Right atrium auricular region (tissue), 2 donors: ENCODE measurements at places on chromosomes 2 and 18. TPM values are rescaled to one million over a fixed set of nuclear protein-coding genes. Genes with fewer than 3 reads are reported as not detected.

DNA sequence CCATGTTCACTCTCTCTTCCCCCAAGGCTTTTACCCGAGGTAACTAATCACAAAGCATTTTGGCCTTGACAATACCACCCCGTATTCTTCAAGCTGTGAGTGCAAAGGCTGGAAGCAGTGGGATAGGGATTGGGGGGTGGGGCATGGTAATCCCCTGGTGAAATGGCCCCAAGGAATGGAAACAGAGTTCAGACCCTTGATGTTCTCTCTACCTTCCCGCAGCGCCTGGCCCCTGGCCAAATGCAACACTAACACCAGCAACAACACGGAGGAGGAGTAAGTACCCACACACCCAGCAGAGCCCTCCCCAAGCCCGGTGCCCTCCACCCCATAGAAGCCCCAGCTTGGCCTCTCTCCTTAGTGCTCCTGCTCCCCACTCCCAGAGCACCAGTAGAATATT lies 36.9 kb downstream of the CNGA3 start:
- H3K27me3 ChIP-seq = no peaks in the 10 kb centered on the region
- DNase-seq = no peak
- H3K36me3 ChIP-seq = no peaks in the 10 kb centered on the region
- no peak overlapping the region for H3K4me3 ChIP-seq
- H3K4me1 ChIP-seq = no peaks in the 10 kb centered on the region

CYRIA gene
- 2.8 TPM for total RNA-seq

DNA sequence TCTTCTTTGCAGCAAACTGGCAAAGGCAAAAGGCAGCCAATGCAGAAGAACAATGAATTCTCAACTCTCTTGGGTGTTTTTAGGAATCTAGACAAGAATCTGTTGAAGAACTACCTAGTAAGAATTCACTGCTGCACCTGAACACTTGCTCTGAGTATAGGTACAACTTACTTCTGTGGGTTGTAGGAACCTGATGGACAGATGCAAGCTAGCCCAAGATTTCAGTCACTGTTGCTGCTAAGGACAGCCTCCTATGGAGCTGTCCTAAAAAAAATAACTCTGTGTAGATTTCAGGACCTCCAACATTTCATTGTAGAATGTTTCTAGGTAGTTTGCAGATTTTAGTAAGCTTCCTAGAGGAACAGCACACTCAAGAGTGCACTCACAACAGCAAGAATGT lies 363.5 kb downstream of the CBLN2 start:
- H3K4me3 ChIP-seq = no peak overlapping the region
- no peak for DNase-seq
- no peak overlapping the region for H3K27ac ChIP-seq
- H3K4me1 ChIP-seq = no peaks in the 10 kb centered on the region
- H3K27me3 ChIP-seq = no peaks in the 10 kb centered on the region

ANKMY1 gene
- 7.9 TPM for total RNA-seq

DNA sequence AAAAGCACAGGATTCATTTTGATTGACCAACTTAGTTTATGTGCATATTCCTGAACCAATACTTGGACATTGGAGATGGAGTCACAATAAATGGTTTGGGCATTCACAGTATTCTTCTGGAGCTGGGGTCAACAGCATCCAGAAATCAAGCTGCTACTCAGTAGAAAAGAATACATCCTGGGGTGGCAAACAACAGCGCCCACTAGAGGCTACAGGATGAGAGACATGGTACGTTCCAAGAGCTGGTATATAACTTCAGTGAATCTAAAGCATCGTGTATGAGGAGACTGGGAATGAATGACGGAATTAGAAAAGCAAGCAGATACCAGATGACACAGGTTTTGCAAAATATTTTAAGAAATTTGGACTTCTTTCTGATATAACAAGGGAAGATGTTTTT lies 142.9 kb upstream of the FIGN start:
- no peak for DNase-seq
- no peaks in the 10 kb centered on the region for H3K27me3 ChIP-seq
- no peak overlapping the region for H3K27ac ChIP-seq
- H3K4me1 ChIP-seq = no peaks in the 10 kb centered on the region
- H3K36me3 ChIP-seq = no peaks in the 10 kb centered on the region
- no peak overlapping the region for H3K4me3 ChIP-seq

- no peak for DNase-seq
- H3K27ac ChIP-seq = no peak overlapping the region
- peaks cover 23% of the 10 kb centered on the region for H3K36me3 ChIP-seq
- H3K4me1 ChIP-seq = no peaks in the 10 kb centered on the region
- H3K27me3 ChIP-seq = no peaks in the 10 kb centered on the region
- H3K4me3 ChIP-seq = no peak overlapping the region
Observed at GRCh38 chr18:47844828-47845498, 85.5 kb downstream of the SMAD2 start.

GRCh38 chr2:170818752-170819470 lies 2.2 kb downstream of the GAD1 start:
- no peak for DNase-seq
- H3K27me3 ChIP-seq = peaks cover 54% of the 10 kb centered on the region
- H3K27ac ChIP-seq = no peak overlapping the region
- no peaks in the 10 kb centered on the region for H3K36me3 ChIP-seq
